ENCODE measurements at places on chromosomes 4 and X.

GRCh38 chr4:69727426-69727825, 33.0 kb downstream of the SULT1B1 start:
- no peak for ATAC-seq

GRCh38 chr4:94528792-94529451, 77.2 kb downstream of the PDLIM5 start:
- ATAC-seq: no peak

GRCh38 chr4:167966143-167966542, 126.2 kb upstream of the ANXA10 start:
- no peak for ATAC-seq

- no peak for ATAC-seq
Measured at GRCh38 chr4:37415845-37416369, 171.4 kb downstream of the NWD2 start.

- no peak for ATAC-seq
Measured at GRCh38 chr4:135385830-135386581, 1184.4 kb upstream of the PABPC4L start.

- no peak for ATAC-seq
Measured at GRCh38 chr4:4942658-4943057, 76.6 kb downstream of the CYTL1 start.

GRCh38 chr4:114217150-114217817, 237.8 kb upstream of the ARSJ start:
- ATAC-seq: no peak

DNA sequence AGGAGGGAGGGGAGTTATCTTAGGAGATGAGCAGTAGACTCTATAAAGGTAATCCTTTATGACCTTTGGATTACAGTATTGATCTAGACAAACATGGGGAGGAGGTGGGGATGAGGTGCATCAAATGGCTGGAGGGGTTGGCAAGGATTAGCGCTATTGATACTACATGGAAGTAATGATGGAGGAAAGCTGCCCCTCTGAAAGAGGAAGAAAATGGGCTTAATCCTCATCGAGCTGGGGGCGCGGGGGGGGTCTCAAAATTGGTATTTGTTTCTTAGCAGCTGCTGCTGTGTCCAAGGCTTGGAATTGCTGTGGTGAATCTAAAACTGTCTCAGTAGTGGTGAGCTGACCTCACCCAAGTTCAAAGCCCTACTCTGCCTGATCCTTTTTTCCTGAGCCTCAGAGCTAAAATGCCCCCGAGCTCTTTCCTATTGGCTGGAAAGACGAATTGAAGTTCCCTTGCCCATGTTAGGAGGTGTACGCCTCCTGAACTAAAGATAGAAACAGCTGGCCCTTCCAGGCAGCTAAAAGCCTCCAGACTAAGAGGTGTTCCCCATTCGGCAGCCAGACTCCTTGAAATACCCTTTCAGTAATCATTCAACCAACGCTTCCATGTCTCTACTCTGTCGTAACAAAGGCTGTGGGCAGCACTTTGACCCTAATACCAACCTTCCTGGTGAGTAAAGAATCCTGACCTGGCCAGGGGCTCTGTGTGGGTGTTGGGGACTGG, at the start of gene ITGB1BP2:
ITGB1BP2 (plus strand) TSS at position 556 of the 730 bp plus-strand sequence; CDS start at position 613, 57 bp downstream.
- ATAC-seq: no peak

- no peak for ATAC-seq
Measured at GRCh38 chr4:9971711-9972110, 49.6 kb downstream of the SLC2A9 start.

DNA sequence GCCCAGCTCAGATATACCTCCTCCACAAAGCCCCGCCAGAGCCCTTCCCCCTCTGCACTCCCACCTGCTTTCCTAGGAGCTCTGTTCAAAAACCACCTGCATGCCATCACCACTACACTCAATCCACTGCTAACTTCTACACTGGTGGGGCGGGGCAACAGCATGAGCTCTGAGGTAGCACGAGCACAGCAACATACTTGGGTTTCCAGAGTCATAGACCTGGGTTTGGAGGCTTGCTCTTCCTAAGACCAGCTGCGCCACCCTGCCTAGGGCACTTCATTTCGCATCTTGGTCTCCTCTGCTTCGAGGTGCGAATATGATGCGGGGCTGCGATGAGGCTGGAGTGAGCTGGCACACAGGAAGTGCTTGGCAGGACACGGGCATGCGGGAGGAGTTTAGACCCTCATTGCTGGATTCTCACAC, 3.6 kb downstream of the SASH3 start:
- ATAC-seq: no peak

- no peak for ATAC-seq
Measured at GRCh38 chrX:149272690-149273463, 232.2 kb downstream of the IDS start.

- ATAC-seq: no peak
Measured at GRCh38 chr4:150938417-150938816, 76.7 kb downstream of the LRBA start.

DNA sequence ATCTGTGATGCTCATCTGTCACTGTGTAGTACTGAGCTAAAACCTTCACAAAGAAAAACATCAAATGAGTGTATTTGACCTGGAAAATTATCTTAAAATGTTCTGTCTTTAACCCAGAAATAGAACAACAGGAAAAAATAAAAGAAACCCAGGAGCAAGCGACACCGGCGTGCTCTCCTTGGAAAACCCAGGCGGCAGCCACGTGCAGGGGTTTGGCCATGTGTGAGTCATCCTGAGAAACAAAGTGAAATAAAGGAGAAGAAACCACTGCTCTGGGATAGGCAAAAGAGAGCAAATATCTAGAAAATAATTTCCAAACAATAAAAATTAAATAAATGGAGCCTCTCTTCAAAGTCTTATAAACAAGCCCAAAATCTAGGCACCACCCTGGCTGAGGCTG, 20.0 kb upstream of the TMEM128 start:
- no peak for ATAC-seq

- no peak for ATAC-seq
Measured at GRCh38 chrX:17285983-17286382, 89.0 kb upstream of the NHS start.

GRCh38 chr4:190015538-190016368, 11.3 kb downstream of the FRG2 start:
- ATAC-seq: no peak

DNA sequence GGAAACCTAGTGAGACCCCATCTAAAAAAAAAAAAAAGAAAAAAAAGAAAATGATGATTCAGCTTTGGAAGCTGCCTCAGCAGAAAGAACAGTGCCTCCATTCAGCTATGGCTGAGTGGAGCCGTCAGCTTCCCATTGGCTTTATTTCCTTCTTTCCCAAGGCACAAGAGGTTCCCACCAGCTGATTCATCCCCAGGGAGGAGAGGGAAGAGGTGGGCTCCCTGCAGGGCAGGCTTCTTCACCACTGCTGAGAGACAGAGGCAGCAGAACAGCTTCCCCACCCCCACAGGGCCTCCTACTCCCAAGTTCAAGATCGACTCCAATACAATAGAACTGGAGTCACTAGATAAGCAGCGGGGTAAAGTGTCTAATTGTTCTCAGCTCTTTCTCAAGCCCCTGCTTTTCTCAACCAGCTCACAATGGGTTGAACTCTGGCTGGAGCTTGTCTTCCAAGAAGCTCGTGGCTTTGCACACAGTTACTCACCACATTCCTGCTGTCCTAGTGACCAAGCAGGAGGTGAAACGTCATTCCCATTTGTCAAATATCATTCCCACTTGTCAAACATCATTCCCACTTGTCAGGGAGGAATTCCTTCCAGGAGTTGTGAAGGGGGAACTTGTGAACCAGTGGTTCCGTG, 47.8 kb downstream of the FHDC1 start:
- no peak for ATAC-seq

- ATAC-seq: no peak
Measured at GRCh38 chrX:1111601-1112300, 100.7 kb downstream of the CRLF2 start.

DNA sequence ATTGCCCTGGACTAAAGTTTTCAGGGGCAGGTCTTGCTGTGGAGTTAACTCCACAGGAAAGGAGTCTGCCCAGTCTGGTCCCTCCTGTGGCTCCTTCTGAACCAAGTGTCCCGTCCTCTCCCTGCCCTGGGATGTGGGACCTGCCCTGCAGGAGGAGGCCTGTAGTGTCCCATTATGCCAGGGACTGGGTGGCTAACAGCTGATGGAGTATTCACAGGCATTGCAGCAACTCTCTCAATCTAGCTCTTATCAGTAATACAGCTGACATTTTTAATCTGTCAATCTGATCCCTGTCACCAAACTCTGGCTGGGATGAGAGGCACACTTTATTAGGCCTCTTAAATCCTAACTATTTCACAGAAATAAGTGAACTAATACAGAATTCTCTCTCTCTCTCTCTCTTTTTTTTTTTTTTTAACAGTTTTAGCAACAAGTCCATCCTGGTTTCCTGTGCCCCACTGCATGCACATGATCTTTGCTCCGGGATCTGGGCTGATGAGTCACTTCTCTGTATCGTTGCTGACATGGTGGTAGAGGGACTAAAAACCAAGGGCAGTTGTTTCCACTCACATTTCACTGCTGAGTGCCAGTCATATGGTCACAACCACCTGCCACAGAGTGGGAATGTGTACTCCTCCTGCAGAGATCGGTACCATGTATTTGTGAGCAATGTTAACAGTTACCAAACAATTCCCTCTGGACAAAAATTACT, 39.1 kb downstream of the HAND2 start:
- ATAC-seq: no peak

DNA sequence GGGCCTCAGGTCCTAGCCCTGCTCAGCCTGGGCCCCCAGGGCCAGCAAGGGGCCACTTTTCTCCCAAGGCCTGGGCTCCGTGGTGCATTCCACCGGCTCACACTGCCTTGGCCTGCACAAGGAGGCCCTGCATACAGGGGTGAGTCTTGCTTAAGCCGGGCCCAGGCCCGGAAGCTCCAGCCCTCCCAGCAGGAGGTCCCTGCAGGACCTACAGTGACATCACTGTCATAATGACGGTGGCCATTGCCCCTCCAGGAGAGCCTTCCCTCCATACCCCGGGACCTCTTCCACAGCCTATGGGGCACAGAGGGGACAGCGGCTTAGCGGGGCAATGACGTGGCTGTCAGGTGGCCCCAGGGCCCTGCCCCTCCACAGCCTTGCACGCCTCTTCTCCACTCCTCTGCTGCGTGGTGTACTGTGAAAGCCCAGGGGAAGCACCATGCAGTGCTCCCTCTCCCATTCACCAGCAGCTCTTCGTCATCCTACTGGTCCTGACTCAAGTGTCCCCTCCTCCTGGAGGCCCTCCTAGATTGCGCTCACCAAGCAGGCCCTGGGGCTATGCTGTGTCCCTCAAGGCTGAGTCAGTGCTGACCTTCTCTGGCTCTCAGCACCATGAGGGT, 32.3 kb upstream of the AFAP1 start:
- no peak for ATAC-seq

- no peak for ATAC-seq
Measured at GRCh38 chrX:148647651-148648050, 147.2 kb downstream of the AFF2 start.

GRCh38 chrX:43065978-43066377, 288.0 kb upstream of the PPP1R2C start:
- ATAC-seq: no peak

GRCh38 chrX:9557091-9557490, 92.2 kb downstream of the TBL1X start:
- ATAC-seq: no peak

DNA sequence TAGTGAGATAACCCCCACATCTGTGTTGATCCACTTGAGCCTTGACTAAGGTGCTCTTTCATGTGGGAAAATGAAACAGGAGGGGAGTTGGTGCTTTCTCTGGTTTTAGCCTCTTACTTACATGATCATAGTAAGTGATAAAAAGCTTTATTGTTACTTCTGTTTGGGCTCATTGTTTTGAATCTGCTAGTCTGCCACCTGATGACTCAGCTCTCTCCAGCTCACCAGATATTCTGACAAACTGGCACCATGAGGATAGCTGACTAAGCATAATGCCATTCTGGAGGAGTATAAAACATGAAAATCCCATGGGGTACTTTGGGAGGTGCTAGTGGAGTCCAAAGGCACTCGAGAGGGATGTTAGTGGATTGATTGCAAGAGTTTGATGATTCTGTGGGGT, 824.0 kb downstream of the RAPGEF2 start:
- no peak for ATAC-seq

DNA sequence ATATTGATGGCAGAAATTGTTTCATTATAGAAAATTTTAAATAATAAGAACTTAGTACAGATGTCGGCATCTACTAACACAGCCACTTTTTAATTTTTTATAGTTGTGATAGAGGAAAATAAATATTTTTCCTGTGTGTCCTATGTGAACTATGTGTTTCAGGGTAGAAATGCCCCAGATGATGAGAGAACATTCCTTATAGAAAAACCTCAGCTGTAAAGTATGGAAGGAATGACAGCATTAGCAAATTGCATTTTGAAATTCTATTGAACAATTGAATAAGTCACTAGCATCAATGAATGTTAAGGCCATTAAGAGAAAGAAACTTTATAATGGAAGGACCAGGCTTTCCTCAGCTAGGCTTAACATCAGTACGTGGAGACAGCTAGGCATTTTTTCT, 149.2 kb downstream of the CFAP299 start:
- no peak for ATAC-seq

DNA sequence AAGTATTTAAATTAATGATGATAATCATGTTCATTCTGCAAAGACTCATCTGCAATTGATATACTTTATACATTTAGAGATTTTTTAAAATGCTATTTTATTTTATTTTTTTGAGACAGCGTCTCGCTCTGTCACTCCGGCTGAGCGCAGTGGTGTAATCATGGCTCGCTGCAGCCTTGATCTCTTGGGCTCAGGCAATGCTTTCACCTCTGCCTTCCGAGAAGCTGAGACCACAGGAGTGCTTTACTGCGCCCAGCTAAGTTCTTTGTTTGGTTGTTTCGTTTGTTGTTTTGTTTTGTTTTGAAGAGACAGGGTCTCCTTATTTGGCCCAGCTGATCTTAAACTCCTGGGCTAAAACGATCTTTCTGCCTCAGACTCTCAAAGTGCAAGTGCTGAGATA, 1541.0 kb downstream of the PCDH7 start:
- no peak for ATAC-seq
